DMS53 (cell line): ENCODE measurements at places on chromosomes 3 and 15.

DNA sequence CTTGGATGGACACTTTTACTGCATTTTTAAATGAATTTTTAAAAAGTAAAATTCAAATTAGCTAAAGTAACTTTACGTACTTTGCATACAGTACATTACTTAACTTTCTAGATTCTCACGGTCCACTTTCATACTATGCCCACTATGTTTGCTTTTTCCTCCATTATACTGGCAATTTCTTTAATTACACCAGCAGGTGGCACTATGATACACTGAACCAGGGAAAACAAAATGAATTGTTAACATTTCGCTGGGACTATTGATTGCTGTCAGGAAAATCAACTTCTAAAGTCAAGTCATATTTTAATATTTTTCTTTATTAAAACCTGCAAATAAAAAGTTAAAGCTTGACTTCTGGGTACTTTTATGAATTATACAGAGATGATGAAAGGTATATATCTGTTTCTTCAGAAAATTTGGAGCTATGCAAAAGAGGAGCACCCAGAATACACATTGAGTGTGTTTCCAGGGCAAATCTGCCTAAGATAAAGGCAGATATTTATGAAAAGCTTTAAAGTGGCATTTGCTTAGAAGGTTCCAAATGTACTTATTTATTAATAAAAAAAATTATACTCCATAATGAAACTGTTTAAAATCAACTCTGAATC, 21.8 kb upstream of the POU1F1 start:
- DNase-seq = peak; percentile 33

GRCh38 chr3:58572634-58573230, 4.5 kb downstream of the FAM107A start:
- no peak for DNase-seq

DNA sequence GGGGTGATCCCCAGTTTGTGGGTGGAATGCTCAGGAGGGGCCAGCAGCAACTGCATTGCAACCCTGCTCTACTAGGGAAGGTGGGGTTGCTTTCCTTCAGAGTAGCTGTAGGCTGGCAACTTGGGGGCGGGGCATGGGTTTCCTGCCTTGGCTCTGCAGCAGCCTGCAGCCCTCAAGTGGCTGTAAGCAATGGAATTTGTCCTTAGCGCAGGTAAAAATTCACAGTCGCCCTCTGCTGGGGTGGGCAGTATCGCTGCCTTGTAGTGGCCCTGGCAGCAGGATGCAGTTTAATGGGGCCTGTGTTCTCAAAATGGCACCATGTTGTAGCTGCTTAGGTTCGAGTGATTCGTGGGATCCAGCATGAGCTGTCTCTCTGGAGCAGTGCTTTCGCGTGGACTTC, 29.8 kb downstream of the STT3B start:
- DNase-seq = peak; percentile 0

DNA sequence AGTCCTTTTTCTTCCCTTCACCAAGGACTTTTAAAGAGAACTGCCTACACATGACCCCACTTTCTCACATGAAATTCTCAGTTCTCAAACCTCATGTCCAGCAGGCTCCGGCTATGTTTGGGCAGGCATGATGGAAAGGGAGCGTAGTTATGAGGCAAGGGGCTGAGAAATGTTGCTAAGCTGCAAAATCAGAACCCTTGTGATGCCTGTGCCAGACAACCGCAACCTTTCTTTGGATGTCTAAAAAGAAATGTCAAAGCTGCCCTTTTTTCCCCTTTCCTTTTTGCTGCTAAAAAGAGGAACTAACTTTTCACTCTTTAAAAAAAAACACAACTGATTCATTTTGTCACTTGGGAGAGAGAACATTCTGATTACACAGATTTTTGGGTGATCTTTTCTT, 19.2 kb downstream of the GNB4 start:
- no peak for DNase-seq

DNA sequence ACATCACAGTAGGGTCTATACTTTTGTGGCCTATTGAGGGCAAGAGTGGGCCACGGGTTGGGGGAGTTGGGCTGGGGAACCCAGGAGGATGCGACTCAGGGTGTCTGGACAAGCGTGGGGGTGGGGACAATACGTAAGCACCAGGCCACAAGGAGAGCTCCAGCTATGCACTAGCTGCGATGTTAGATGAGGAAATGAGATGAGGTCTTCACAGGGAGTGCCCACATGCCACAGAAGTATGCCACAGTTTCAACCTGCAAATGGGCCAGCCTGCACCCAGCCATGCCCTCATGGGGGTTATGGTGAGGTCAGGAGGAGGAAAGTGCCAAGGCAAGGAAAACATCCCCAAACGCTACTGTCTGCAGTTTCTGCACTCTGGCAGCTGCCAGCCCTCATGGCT, 30.5 kb downstream of the CACNA2D2 start:
- no peak for DNase-seq

GRCh38 chr15:72201391-72201921, 3.9 kb upstream of the GRAMD2A start:
- DNase-seq = peak; percentile 36

DNA sequence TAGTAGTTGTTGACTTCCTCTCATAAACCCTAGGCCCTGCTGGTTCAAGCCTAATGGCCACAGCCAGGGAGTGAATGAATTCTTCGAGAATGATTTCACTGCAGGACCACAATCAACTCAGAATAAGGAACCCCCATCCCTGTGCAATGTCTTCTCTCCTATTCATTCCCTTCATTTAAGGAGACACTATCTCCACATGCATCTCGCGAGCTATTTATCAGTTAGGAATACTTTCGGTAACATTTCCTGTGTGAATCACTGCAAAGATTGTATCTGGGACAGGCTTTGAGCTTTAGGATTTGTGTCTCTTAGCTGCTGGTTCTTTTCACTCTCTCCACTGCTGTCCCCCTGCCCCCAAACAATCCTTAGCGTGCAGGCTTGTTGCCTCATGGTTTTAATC, 94.4 kb downstream of the MYLK start:
- no peak for DNase-seq

DNA sequence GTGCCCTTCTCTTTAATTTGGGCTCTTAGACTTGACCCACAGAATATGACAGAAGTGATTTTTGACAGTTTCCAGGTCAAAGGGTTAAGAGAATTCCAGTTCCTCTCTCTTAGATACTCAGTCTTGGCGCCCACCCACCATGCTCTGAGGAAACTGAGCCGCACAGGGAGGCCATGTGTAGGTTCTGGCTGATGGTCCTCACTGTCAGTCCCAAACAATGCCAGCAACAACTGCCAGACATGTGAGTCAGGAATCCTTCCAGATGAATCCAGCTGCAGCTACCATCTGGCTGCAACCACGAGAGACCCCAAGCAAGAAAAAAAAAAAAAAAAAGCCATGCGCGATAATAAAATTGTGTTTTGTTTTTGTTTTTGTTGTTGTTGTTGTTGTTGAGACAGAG, 326.6 kb downstream of the MAGI1 start:
- DNase-seq = no peak

DNA sequence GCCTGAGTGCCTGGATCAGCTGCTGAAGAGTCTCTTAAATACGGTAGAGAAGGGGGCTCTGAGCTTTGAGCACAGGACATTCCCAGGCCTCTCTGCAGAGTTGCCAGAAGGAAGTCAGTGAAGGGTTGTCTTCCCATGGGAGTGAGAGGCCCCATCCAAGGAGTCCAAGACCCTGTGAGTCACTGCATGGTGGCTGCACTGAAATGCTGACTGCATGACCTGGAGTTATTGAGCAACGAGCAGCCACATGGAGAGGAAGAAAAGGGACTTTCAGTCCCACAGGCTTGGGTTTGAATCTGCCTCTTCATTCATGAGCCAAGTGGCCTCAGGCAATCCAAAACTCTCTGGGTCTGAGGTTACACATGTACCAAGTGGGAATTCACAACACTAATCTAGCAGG, 69.6 kb upstream of the RASGRF1 start:
- no peak for DNase-seq
